ENCODE measurements at places on chromosomes 16 and 17. TPM values are rescaled to one million over a fixed set of nuclear protein-coding genes. Genes with fewer than 3 reads are reported as not detected.

GRCh38 chr17:66126231-66126630, 65.7 kb downstream of the CEP112 start:
- no peak for DNase-seq
- H3K36me3 ChIP-seq = no peaks in the 10 kb centered on the region
- no peak overlapping the region for H3K27ac ChIP-seq
- H3K4me1 ChIP-seq = peaks cover 1% of the 10 kb centered on the region
- no peaks in the 10 kb centered on the region for H3K27me3 ChIP-seq
- no peak overlapping the region for H3K4me3 ChIP-seq

GRCh38 chr17:74201250-74201649, 2.2 kb upstream of the RPL38 start:
- H3K27me3 ChIP-seq = no peaks in the 10 kb centered on the region
- H3K4me1 ChIP-seq = no peaks in the 10 kb centered on the region

CCL17 gene
- not detected for total RNA-seq

- H3K27me3 ChIP-seq = no peaks in the 10 kb centered on the region
- no peak overlapping the region for H3K27ac ChIP-seq
- H3K36me3 ChIP-seq = no peaks in the 10 kb centered on the region
- no peaks in the 10 kb centered on the region for H3K4me1 ChIP-seq
- H3K4me3 ChIP-seq = no peak overlapping the region
These were observed 11.4 kb downstream of the CIITA start for GRCh38 chr16:10888320-10888937.

DNA sequence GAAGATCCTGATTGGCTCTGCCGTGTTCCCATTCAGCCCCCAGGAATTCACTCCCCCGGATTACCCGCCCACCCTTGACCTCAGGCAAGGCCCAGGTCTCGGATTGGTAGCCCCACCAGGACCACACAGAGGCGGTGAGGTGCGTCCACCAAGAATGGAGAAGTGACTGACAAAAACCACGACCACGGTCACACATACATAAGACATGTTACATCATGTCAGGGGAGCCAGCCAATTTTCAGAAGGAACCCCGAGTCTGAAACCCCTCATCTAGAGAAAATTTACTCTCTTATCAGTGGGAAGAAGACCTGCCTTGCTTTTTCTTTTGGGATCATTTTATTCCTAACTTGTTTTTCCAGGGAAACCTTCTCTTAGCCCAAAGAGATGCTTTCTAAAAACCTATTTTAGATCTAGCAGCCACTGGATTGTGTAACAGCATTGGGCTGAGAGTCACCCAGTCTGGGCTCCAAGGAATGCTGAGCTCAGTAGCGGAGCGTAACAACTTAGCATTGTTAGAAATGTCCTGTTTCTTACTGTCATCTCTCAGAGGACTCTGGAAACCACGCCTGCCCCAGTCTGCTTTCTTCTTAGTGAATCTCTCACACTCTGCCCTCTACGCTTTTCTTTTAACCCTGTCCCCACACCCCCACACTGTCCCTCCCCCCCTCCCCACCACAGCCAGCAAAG, 164.1 kb downstream of the CMIP start:
- H3K4me3 ChIP-seq = no peak overlapping the region
- no peak overlapping the region for H3K27ac ChIP-seq
- no peak for DNase-seq
- H3K4me1 ChIP-seq = no peaks in the 10 kb centered on the region

GRCh38 chr17:67253384-67253783, 8.4 kb upstream of the HELZ start:
- no peaks in the 10 kb centered on the region for H3K27me3 ChIP-seq
- no peak for DNase-seq
- H3K36me3 ChIP-seq = no peaks in the 10 kb centered on the region
- H3K27ac ChIP-seq = no peak overlapping the region
- no peak overlapping the region for H3K4me3 ChIP-seq

WFDC1 gene
- 11.8 TPM for total RNA-seq

GRCh38 chr16:66383551-66383950, 17.1 kb downstream of the CDH5 start:
- H3K4me1 ChIP-seq = no peaks in the 10 kb centered on the region
- no peaks in the 10 kb centered on the region for H3K27me3 ChIP-seq
- no peak overlapping the region for H3K27ac ChIP-seq
- no peaks in the 10 kb centered on the region for H3K36me3 ChIP-seq
- H3K4me3 ChIP-seq = no peak overlapping the region

TRIM37 gene
- 17.3 TPM for total RNA-seq

- H3K4me3 ChIP-seq = no peak overlapping the region
- no peaks in the 10 kb centered on the region for H3K27me3 ChIP-seq
- no peak for DNase-seq
- no peaks in the 10 kb centered on the region for H3K4me1 ChIP-seq
- no peak overlapping the region for H3K27ac ChIP-seq
These were observed 120.6 kb downstream of the IRF8 start for GRCh38 chr16:86019446-86020047.

PIK3R5 gene
- total RNA-seq = 18.4 TPM

SYNGR3 gene
- 0.36 TPM for total RNA-seq

PLLP gene
- total RNA-seq = 2.6 TPM
